CD8-positive, alpha-beta memory T cell (primary cell): ENCODE measurements at places on chromosomes 3 and 15. TPM values are rescaled to one million over a fixed set of nuclear protein-coding genes. Genes with fewer than 3 reads are reported as not detected.

TRPM1 gene
- not detected for total RNA-seq

RTP1 gene
- not detected for total RNA-seq

PGBD4 gene
- 2.8 TPM for total RNA-seq

A4GNT gene
- total RNA-seq: not detected

DNA sequence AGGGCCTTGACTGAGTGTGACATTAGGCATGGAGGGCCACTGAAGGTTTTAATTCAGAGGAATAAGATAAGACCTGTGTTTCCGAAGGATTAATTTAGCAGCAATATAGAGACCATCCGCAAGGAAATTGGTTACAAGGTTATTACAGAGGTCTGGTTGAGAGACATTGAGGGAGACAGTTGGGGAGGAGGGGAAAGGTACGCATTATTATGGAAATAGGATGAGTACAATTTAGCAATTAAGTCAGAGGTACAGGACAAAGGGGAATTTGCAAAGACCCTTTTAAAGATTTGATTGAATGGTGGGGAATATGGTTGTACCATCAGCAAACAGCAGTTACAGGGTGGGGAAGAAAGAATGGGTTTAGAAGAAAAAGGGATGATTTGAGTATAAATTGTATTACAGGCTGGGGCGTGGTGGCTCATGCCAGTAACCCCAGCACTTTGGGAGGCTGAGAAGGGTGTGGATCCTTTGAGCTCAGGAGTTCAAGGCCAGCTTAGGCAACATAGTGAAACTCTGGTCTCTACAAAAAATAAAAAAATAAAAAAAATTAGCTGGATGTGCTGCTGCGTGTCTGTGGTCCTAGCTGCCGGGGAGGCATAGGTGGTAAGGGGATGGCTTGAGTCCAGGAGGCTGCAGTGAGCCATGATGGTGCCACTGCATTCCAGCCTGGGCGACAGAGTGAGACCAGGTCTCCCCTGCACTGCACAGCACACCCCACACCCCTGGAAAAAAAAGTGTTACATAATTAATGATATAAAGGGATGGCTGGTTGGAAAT is 11.3 kb downstream of the ARL8B start:
- peak overlapping the region; percentile 13 for H3K27ac ChIP-seq
- no peaks in the 10 kb centered on the region for H3K27me3 ChIP-seq
- no peak overlapping the region for H3K4me3 ChIP-seq
- no peak for DNase-seq
- H3K4me1 ChIP-seq: peaks cover 22% of the 10 kb centered on the region

DNA sequence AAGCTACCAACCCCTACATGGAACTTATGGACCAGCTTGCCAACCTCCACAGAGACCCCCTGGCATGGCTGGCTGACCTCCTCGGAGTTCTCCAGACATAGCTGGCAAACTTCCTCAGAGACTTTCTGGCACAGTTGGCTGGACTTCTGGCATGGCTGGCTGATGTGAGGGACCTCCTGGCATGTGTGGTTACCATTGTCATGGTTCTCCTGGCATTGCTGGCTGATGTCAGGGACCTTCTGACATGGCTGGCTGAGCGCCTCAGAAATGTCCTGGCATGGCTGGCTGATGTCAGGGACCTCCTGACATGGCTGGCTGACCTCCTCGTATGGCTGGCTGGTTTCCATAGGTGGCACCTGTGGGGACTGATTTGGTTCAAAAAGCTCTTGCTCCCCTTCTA is 17.5 kb downstream of the MAP1A start:
- no peaks in the 10 kb centered on the region for H3K27me3 ChIP-seq
- H3K4me1 ChIP-seq: no peaks in the 10 kb centered on the region
- no peak overlapping the region for H3K4me3 ChIP-seq
- H3K27ac ChIP-seq: no peak overlapping the region
- no peaks in the 10 kb centered on the region for H3K36me3 ChIP-seq

- H3K36me3 ChIP-seq: no peaks in the 10 kb centered on the region
- no peak overlapping the region for H3K27ac ChIP-seq
- no peak for DNase-seq
- H3K27me3 ChIP-seq: no peaks in the 10 kb centered on the region
- no peak overlapping the region for H3K4me3 ChIP-seq
- H3K4me1 ChIP-seq: no peaks in the 10 kb centered on the region
These were observed 107.9 kb upstream of the FAM174B start for GRCh38 chr15:92763459-92763858.

DNA sequence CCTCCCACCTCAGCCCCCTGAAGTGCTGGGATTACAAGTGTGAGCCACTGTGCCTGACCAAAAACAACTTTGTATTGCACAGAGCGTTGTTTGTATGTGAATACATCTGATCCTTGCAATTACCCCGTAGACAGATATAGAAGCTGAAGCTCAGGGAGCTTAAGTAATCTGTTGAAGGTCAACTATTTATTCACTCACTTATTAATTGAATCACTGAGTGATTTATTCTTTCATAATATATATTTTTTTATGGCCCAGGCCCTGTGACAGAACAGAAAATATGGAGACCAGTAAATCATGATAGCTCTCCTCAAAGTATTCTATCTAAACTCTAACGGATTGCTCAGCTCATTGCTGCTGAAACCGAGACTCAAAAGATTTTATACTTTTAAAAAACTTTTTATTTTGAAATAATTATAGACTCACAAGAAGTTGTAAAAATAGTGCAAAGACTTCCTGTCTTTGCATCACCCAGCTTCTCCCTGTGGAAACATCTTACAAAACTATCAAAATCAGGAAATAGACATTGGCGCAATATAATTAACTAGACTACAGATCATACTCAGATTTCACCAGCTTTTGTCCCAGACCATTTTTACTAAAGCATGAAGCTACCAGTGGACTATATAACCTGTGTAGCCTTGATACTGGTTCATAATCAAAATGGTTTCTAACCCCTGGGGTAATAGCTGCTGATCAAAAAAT is 466.1 kb downstream of the PDCD6IP start:
- H3K27me3 ChIP-seq: no peaks in the 10 kb centered on the region
- no peak for DNase-seq
- H3K27ac ChIP-seq: no peak overlapping the region
- H3K4me3 ChIP-seq: no peak overlapping the region
- no peaks in the 10 kb centered on the region for H3K36me3 ChIP-seq

GRCh38 chr3:61947456-61947855 is 386.1 kb downstream of the PTPRG start:
- DNase-seq: no peak
- no peaks in the 10 kb centered on the region for H3K27me3 ChIP-seq
- no peaks in the 10 kb centered on the region for H3K4me1 ChIP-seq

- no peak overlapping the region for H3K4me3 ChIP-seq
- H3K27ac ChIP-seq: no peak overlapping the region
- peaks cover 15% of the 10 kb centered on the region for H3K36me3 ChIP-seq
- no peak for DNase-seq
- peaks cover 44% of the 10 kb centered on the region for H3K4me1 ChIP-seq
These were observed 12.8 kb downstream of the NXPE3 start for GRCh38 chr3:101791778-101792177.

GRCh38 chr3:184508938-184509337 is 52.6 kb upstream of the EPHB3 start:
- H3K27ac ChIP-seq: no peak overlapping the region
- peaks cover 7% of the 10 kb centered on the region for H3K4me1 ChIP-seq
- peaks cover 8% of the 10 kb centered on the region for H3K27me3 ChIP-seq
- H3K4me3 ChIP-seq: no peak overlapping the region

GRCh38 chr3:121998611-121999473 is 23.2 kb downstream of the ILDR1 start:
- no peak for DNase-seq
- H3K27me3 ChIP-seq: no peaks in the 10 kb centered on the region
- H3K27ac ChIP-seq: no peak overlapping the region
- no peak overlapping the region for H3K4me3 ChIP-seq
